Activated CD4-positive, alpha-beta T cell treated with anti-CD3 and anti-CD28 coated beads, Interleukin-2, amount 10 ng/mL, durations not matched to agents 24 days and 14 days (primary cell): ENCODE measurements at places on chromosomes 12 and 14. TPM values are rescaled to one million over a fixed set of nuclear protein-coding genes. Genes with fewer than 3 reads are reported as not detected.

Gene LGMN
- total RNA-seq: 1.4 and 2.1 TPM in 2 replicates

Gene CYP27B1
- 12.3 and 12.7 TPM in 2 replicates for total RNA-seq

Gene CEBPE
- total RNA-seq: 0.35 TPM in 1 of 2 replicates, not detected in the other

Gene DACT1
- 3.3 and 3.8 TPM in 2 replicates for total RNA-seq

Gene GALNT6
- 10.7 and 12.8 TPM in 2 replicates for total RNA-seq

Gene ADAM21
- not detected in 2 replicates for total RNA-seq

Gene C1QL4
- not detected in 2 replicates for total RNA-seq

Gene GPR68
- 4.6 and 4.9 TPM in 2 replicates for total RNA-seq

Gene MAGOHB
- total RNA-seq: 88.6 and 91.1 TPM in 2 replicates

Gene CCDC60
- not detected in 2 replicates for total RNA-seq

Gene GALNT16
- 0.05 TPM in 1 of 2 replicates, not detected in the other for total RNA-seq

Gene CKAP4
- total RNA-seq: 6.7 and 7.7 TPM in 2 replicates

Gene LIN7A
- 0.31 and 0.51 TPM in 2 replicates for total RNA-seq
